ENCODE measurements at places on chromosomes 4 and X. TPM values are rescaled to one million over a fixed set of nuclear protein-coding genes. Genes with fewer than 3 reads are reported as not detected.
A peak's percentile ranks its signal among the peaks of the same experiment; 100 is the strongest.

Gene MAGEA2
- total RNA-seq, result not detected

Gene SGMS2
- total RNA-seq, result 0.32 TPM

Gene FAM241A
- 3.7 TPM for total RNA-seq

Gene LETM1
- 34.4 TPM for total RNA-seq

Gene ACOX3
- 11.3 TPM for total RNA-seq

Gene IRS4
- not detected for total RNA-seq

Gene IL21
- 0.77 TPM for total RNA-seq

Gene DDX53
- not detected for total RNA-seq

Gene RGS12
- 4.0 TPM for total RNA-seq

Gene ANOS1
- 0.05 TPM for total RNA-seq

Gene FGF13
- not detected for total RNA-seq

Gene PABPC5
- total RNA-seq, result not detected

Gene PHOX2B
- total RNA-seq, result not detected

Gene CLTRN
- total RNA-seq, result 0.29 TPM

Gene SERTM2
- not detected for total RNA-seq

Gene SFRP2
- not detected for total RNA-seq

Gene NPY1R
- total RNA-seq, result not detected

- peak; percentile 8 for DNase-seq
Observed at GRCh38 chr4:169774466-169775445, 17.0 kb upstream of the HPF1 start.

DNA sequence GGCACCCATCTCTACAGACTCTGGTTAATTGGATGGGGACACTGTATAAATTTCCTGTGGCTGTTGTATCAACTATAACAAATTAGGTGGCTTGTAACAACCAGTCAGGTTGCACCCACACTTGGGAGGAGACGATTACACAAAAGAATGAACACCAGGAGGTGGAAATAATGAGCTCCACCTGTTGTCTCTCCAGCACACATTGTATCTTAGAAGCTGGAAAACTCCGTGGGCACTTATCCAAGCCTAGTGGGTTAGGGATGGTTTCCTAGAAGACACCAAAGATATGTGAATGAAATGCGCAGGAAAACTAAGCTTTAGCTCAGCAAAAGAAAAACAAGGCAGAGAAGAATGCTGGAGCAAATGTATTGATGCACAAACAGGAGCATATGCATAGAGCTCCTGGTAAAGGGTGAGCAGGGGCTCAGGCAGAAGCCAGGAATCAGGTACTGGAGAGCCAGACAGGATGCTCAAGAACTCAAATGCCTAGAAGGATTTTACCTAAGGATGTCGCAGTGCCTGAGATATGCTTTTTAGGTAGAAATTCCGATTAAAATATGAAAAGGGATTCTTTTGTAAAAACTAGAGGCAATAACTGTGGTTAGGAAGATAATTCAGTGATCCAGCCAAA, 111.7 kb downstream of the GALNTL6 start:
- no peak for DNase-seq

DNA sequence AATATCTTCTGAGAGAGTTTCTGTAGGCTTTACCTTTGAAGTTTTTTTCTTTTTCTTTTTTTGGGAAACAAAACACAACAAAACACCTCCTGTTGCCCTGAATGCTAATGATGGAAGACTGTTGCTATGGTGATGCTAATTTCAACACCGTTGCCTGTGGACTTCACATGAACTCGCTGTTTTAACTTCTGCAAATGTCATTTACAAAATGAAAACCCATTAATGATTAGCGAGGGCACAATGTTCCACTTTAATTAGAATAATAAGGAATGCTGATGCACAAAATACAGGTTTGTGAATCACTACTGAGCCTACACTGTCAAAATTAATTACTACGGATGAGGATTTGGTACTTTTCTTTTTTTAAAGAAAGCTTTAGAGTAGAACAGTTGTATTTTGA, 227.1 kb upstream of the FTHL17 start:
- DNase-seq, result no peak

DNA sequence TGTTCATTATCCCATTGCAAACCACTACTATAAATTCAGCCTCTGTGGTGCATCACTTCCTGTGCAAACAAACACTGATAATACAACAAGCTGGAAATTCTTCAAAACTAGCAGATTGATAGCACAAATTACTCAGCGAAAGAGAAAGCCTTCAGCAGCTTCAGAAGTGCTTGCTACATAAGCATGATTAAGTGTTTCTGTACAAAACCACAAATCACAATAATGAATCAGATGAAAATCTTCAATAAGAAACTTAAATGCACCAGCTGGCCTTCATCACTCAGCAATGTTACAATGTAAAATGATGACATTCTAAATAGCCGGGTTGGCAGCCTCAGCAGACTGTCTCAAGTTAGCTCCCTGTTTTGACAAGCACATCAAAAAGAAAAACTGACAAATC, 262.2 kb downstream of the SPOCK3 start:
- DNase-seq, result no peak

- no peak for DNase-seq
Observed at GRCh38 chr4:105060628-105061027, 86.0 kb upstream of the TET2 start.

GRCh38 chr4:102217345-102217744, 127.9 kb downstream of the SLC39A8 start:
- DNase-seq, result no peak

DNA sequence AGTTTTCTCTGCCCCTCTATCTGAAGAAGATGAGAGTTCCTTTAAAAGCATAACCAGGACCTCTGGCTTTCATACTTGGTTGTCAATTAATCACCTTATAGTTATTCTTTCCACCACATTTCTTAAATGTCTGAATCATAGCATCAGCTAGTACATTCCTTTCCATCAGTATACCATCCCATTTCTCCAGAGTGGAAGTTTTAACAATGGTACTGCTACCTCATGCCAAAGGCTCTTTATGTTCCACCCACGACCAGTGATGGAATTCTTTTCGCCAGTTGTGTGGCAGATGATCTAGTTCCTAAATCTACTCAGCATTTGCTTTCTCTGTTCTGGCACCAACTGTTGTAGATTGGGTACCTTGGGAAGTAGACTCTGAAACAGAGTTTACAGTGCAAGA, 379.8 kb downstream of the ZNF674 start:
- no peak for DNase-seq

DNA sequence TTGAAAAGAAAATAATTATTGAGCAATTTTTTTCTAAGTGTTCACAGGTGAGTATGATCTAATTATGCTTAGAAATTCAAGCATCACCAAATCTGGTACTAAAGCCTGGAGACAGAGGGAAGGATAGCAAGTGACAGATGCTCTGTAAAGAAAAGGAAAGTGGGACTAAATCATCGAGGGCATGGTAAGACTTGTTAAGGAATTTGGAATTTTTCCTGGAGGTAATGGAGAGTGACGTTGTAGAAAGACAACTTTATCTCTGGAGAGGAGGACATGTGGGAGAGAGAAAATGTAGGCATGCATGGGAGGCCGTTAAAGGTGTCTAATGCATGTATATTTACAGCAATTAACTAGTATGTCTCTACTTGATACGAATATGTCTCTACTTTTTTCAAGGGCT, 333.2 kb upstream of the ATOH1 start:
- no peak for DNase-seq

DNA sequence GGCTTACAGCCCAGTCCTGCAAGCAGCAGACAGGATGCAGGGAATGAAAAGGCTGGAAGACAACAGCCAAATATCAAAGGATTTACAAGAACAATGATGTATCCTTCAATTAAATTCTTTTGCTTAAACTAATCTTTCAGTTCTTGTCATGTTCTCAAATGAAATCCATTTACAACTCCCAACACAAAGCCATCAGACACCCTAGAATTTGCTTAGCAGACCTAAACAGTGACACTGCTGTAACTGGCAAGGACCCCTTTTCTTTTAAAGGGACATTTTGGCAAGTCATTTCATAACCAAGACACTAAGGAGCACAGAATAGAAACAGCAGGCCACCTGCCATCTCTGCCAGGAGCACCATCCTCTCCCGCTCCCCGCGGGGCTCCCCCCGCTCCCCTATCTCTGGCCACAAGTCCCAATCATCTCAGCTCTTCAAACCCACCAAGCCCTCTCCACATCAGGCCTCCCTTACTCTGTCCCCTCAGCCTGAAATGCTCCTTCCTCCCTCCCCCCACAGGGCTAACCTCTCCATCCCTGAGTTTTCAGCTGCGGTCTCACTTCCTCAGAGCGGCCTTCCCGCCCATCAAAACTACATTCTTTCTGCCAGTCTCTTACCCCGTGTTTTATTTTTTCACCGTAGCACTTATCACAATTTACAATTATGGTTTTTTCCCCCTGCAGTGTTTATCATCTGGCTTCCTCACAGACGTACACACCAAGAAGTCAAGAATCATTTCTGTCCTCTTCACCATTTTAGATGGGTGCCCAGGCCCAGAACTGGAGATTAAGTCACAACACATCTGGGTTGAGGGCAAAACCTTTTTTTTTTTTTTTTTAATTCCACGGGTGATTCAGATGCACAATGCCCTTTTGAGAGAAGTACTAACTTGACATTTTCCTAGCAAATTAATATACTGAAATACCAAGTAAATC, 45.8 kb downstream of the TSPAN5 start:
- DNase-seq, result no peak

DNA sequence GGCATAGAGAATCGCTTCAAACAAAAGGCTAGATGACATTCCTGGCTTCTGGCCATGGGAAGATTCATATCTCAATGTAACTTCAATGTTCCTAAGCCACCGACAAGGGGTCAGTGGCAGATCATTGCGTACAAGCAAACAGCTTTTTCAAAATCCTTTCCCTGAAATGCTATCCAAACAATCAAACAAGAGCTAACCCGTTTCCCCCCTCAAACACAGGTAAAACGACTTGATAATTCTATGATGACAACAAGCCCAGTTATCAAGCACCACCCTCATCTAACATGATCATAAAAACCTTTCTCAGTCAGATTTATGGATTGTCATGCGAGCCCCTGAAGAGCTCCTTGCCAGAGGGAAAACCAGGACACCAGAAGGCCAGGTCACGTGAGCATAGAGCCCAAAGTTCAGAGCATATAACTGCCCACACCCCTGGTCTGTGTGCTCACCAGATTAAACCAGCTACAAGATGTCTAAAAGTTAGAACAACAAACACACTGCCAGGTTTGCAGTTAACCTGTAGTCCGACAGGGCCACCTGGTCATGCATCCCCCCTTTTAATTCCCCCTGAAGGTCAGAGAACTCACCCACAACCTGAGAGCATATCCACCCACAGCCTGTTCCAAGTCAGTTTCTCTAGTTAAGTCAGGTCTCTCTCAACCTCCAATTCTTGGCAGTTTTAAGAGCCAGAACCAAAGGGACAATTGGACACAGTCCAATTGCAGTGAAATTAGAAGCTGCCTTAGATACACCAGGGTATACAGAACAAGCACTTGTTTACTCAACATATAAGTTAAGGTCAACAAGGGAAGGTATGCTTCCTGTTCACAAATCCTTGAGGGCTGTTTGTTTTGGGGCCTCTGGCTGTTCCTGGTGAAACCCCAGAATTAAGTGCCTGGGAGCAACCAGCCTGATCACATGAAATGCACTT, 248.1 kb upstream of the PPARGC1A start:
- no peak for DNase-seq

DNA sequence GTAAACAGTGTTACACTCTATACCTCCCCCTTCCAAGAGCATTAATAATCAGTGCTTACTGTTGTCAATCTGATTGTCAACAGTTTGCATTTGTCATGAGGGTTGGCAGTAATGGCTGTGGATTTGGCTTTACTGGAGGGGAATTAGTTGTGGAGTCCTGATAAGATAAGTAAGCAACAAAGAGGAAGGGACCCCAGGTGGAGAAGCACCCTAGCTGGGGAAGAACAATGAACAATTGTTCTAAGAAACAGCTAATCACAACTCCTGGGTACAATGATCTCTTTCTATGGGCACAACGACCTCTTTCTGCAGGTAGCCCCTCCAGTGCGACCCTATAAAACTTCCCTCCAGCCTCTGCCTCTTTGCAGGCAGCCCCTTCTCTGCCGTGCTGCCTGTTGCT, 53.2 kb upstream of the CDKN2AIP start:
- no peak for DNase-seq

- no peak for DNase-seq
Observed at GRCh38 chrX:82658492-82658891, 849.6 kb upstream of the POU3F4 start.

DNA sequence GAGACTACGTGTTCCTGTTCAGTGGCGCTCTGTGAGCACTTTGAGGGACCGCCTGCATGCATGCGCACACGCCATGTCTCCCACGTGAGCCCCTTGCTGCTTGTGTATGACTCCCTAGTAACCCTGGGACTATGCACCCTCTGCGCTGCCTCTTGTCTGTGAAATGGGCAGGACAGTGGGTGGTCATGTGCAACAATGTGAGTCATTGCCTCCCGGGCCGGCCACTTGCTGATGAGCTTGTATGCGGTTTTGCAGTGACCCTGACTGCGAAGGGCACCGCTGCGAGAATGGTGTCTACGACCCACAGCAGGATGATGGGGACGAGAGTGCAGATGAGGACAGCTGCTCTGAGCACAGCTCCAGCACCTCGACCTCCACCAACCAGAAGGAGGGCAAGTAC, 61.4 kb downstream of the TNIP2 start:
- DNase-seq, result no peak

GRCh38 chr4:110270492-110271197, 72.2 kb upstream of the ELOVL6 start:
- DNase-seq, result no peak

DNA sequence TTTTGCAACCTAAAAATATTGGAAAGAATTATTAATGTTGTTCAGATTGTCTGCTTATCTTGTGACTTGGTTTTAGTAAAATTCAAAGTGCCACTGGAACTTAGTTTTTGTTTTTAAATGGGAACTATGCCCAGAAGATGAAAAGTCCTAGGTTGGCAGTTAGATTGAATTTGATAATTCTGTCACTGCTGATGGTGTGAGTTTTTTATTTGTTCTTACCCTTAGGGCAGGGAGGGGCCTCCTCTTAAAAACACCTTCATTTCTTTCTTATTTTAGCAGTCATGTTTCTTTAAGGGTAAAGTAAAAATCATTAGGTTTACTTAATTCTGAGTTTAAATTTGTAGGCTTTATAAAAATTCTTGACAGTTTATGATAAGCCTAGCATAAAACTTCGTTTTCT, 80.6 kb downstream of the AFF1 start:
- DNase-seq, result no peak

- DNase-seq, result no peak
Observed at GRCh38 chrX:150759568-150760416, 66.6 kb downstream of the MTMR1 start.

DNA sequence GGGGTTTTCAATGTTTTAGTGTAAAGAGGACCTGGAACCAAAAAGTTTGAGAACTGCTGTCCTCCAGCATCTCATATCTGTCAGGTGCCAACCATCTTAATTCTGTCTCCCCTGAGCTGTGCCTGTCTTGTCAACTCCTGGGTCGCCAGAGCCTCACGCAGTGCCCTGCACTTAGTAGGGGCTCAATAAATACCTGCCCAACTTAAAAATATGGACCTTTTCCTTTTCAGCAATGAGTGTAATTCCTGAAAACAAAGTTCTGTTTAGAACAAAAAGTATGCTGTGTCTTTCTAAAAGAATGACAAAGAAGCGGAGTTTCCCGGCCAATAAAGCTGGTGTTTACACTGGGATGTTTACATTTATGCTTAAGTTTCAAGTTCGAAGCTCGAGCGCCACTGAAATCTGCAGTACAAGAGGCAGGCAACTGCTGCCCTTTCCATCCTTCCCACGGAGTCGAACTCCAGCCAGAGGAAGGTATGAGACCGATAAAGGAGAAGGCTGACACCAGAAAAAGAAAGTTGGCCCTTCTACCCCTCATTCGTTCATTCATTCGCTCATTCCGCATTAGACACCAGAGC, 1.1 kb upstream of the HTATSF1 start:
- DNase-seq, result no peak
